ENCODE measurements at places on chromosomes 16 and 17.

- no peak for DNase-seq
Observed at GRCh38 chr17:34692920-34693319, 113.5 kb downstream of the TMEM132E start.

- no peak for DNase-seq
Observed at GRCh38 chr16:72299684-72300243, 127.8 kb upstream of the PMFBP1 start.

GRCh38 chr17:32453370-32453769 is 9.1 kb downstream of the PSMD11 start:
- DNase-seq, result no peak

- no peak for DNase-seq
Observed at GRCh38 chr17:59413014-59413766, 81.7 kb downstream of the YPEL2 start.

GRCh38 chr17:69714669-69715068 is 300.2 kb downstream of the MAP2K6 start:
- no peak for DNase-seq

GRCh38 chr16:81316176-81316496 is 1.4 kb downstream of the GAN start:
- no peak for DNase-seq

DNA sequence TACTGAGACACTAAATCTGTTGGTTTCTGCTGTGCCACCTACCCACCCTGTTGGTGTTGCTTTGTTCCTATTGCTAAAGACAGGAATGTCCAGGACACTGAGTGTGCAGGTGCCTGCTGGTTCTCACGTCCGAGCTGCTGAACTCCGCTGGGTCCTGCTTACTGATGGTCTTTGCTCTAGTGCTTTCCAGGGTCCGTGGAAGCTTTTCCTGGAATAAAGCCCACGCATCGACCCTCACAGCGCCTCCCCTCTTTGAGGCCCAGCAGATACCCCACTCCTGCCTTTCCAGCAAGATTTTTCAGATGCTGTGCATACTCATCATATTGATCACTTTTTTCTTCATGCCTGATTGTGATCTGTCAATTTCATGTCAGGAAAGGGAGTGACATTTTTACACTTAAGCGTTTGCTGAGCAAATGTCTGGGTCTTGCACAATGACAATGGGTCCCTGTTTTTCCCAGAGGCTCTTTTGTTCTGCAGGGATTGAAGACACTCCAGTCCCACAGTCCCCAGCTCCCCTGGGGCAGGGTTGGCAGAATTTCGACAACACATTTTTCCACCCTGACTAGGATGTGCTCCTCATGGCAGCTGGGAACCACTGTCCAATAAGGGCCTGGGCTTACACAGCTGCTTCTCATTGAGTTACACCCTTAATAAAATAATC is 14.6 kb downstream of the STH start:
- no peak for DNase-seq

GRCh38 chr17:78010759-78011158 is 52.3 kb downstream of the TNRC6C start:
- no peak for DNase-seq

DNA sequence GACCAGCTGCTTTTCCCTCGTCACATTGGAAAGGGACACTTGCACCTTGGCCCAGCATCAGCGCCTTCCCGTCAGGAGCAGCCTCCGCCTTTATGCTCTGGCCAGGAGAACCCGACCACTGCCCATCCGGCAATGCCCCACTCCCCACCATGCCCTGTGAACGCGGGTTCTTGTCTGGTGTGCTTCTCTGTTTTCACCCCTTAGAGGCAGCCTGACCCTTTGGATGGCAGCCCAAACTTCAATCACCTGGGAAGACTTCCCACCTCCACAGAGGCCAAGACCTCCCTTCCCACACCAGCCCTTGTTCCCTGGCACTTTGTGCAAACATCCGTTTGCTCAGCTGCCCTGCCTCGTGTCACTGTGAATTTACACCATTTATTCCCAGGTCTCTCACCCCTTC is 87.0 kb downstream of the DNAH17 start:
- no peak for DNase-seq

GRCh38 chr17:46770818-46771560 is 47.5 kb downstream of the WNT3 start:
- DNase-seq, result no peak

- no peak for DNase-seq
Observed at GRCh38 chr16:530111-530817, 2.8 kb downstream of the CAPN15 start.

DNA sequence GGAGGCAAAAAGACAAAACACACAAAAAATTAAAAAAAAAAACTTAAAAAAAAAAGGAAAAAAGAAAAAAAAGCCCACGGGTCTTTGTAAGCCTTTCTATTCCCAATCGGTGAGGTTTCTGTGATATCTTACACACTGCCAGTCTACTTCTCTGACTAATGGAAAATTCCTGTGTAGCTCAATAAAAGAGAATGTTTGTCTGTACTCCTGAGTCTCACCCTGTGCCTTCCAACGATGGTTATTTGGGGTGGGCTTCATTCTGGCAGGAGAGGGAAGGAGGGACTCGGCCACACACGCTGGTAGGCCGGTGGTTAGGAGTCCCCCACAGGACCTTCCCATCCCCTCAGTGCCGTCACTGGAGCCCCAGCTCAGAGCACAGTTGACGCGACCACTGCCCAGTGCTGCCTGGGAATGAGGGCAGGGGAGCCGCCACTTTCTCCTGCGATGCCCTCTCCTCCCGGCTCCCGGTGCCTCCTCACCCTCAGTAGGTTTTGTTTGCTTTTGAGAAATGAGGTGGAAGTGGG is 68.0 kb downstream of the AMFR start:
- no peak for DNase-seq

GRCh38 chr16:66800856-66801255 is 528 bp downstream of the TERB1 start:
- DNase-seq, result no peak

GRCh38 chr17:13127921-13128602 is 110.2 kb upstream of the ELAC2 start:
- DNase-seq, result no peak

GRCh38 chr16:60929-61878 is 7.6 kb downstream of the SNRNP25 start:
- DNase-seq, result no peak

- DNase-seq, result no peak
Observed at GRCh38 chr16:35182943-35183550, 1723.6 kb downstream of the TP53TG3F start.

DNA sequence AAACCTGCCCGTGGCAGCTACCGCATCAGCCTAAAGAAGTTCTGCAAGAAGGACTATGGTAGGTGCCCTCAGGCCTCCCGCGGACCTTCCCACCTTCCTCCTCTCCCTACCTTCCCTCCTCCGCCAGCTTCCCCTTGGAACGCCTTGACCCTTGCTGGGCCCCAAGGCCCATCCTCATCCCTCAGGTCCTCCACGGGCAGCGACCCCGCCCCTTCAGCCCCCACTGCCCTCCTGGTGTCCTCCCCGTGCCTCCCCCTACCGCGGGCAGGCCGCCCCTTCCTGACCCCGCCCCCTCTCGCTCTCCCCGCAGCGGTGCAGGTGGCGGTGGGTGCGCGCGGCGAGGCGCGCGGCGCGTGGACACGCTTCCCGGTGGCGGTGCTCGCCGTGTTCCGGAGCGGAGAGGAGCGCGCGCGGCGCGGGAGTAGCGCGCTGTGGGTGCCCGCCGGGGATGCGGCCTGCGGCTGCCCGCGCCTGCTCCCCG is 1.4 kb upstream of the TBC1D24 start:
- no peak for DNase-seq

- DNase-seq, result no peak
Observed at GRCh38 chr17:70208825-70209555, 39.7 kb downstream of the KCNJ2 start.

DNA sequence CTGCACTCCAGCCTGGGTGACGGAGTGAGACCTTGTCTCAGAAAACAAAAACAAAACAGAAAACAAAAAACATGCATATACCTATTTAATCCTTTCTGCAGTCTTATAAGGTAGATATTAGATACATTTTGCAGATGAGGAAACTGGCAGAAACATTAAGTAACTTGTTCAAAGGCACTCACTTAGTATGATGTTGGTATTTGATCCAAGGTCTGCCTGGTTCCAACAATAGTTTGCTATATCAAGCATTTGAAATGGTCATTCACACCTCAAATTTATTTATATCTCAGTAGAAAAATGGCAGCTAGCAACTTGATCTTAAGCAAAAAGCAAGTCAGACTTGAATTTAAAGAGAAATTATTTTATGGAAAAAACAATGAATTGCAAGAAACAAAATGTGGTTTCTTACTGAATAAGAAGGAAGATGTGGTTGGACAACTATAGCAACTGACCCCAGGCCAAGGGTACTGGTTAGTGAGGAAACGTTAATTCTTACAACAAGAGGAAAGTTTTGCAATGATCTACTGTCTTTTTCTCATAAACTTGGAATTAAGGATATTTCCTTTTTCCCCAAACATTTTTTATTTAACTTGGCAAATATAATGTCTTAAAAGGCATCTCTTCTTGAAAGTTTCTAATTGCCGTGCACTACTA is 19.7 kb downstream of the DHRS7B start:
- DNase-seq, result no peak

DNA sequence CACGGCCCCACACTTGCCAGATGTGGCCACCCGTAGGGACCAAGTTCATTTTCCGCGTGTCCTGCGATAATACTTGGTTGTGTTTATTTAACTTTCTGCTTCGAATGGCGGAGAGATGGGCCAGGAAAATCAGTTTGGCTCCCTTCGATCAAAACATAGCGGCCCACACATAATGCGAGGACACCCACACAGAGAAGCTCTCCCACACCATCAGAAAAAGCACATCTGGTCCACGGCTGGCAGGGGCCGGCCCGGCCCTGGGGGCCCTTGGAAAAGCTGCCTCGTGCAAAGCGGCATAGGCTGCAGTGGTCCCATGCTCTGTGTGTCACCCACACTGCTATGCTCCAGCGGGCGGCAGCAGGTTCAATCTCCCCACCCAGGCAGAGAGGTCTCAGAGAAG is 46.9 kb downstream of the ZNF423 start:
- DNase-seq, result no peak

GRCh38 chr16:57071831-57072582 is 20.4 kb upstream of the CPNE2 start:
- no peak for DNase-seq

DNA sequence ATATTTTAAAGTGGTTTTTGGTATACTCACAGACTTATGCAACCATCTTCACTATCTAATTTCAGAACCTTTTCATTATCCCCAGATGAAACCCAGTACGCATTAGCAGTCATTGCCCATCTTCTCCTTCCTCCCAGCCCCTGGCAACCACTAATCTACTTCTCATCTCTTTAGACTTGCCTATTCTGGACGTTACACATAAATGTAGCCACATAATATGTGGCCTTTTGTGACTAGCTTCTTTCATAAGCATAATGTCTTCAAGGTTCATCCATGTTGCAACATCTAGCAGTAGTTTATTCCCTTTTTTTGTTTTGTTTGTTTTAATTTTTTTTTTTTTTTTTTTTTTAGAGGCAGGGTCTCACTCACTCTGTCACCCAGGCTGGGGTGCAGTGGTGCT is 28.5 kb upstream of the C17orf107 start:
- no peak for DNase-seq

DNA sequence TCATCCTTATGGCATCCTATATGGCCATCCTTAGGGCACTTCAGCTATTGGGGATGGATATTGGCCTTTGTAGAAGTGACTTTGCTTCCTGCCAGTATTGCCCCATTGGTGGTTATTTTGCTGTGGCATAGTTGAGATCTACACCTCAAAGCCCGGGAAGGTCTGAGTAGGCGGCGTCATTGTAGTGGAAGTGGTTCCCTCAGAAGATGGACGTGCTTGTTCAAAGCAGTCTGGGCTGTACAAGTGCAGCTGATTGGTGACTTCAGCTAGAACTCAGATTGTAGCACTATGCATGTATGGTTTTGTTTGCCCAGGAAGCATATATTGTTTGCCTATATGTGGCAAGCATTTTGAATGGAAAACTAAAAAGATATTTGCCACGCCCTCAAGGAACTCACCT is 83.2 kb downstream of the TMC6 start:
- DNase-seq, result no peak

All from left kidney (tissue), 8 donors.